T-cell (primary cell): ENCODE measurements at places on chromosomes 2 and 18. TPM values are rescaled to one million over a fixed set of nuclear protein-coding genes. Genes with fewer than 3 reads are reported as not detected.

CROCC2 gene
- total RNA-seq, result not detected

GPR17 gene
- not detected for total RNA-seq

SRD5A2 gene
- not detected for total RNA-seq

TMEM150A gene
- 16.4 TPM for total RNA-seq

PDCD1 gene
- 6.3 TPM for total RNA-seq

DNA sequence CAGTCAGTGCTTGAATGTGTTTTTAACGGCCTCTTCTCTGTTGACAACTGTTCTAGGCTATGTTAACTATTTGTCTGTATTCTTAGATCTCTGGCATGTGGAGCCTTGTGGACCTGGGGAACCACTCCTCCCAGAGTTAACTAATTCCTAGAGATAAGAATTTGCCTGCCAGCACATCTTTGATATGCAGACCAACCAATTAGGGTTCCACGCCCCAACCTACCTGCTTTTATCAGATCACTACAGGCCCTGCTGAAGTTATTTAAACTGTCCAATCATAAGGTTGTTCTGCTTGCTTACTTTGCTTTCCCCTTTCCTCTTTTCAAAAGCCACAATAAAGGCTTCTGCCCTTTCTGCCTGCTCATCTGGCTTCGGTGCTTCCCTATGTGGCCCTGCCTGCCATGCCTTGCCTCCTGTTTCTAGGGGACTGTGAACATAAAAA, 8.5 kb upstream of the CYBRD1 start:
- no peak for DNase-seq
- H3K4me1 ChIP-seq, result no peaks in the 10 kb centered on the region
- H3K36me3 ChIP-seq, result no peaks in the 10 kb centered on the region
- H3K27ac ChIP-seq, result no peak overlapping the region
- no peaks in the 10 kb centered on the region for H3K27me3 ChIP-seq

GRCh38 chr2:160405077-160405867, 88.3 kb downstream of the RBMS1 start:
- DNase-seq, result no peak
- H3K4me1 ChIP-seq, result peaks cover 63% of the 10 kb centered on the region
- H3K36me3 ChIP-seq, result no peaks in the 10 kb centered on the region

DNA sequence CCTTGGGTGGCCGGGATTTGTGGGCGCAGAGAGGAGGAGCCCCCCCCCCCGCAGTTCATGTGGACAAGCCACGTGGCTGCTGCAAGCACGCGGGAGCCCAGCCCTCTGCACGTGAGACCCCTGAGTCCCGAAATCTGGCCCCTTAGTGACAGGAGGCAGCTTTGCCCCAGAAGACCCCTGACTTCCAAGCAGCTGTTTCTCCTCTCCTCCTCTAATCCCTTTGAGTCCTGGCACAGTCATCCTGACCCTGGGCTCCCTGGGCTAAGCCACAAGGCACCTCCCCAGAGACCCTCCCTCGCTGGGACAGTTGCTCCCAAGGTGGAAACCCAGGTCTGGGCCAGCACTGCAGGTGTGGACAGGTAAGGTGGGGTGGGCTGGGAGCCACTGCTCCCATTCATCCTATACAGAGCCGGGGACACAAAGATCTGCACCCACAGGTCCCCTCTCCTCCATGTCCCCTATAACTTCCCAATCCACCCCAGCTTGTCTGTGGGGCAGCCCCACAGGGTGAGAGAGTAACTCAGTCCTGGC, 923 bp downstream of the TEKT4 start:
- no peak overlapping the region for H3K4me3 ChIP-seq
- peaks cover 41% of the 10 kb centered on the region for H3K27me3 ChIP-seq
- H3K36me3 ChIP-seq, result no peaks in the 10 kb centered on the region
- no peaks in the 10 kb centered on the region for H3K4me1 ChIP-seq
- H3K27ac ChIP-seq, result no peak overlapping the region

GRCh38 chr2:112644155-112644932, 1.4 kb upstream of the SLC20A1 start:
- peak overlapping the region; percentile 75 for H3K27ac ChIP-seq
- no peaks in the 10 kb centered on the region for H3K36me3 ChIP-seq
- peak overlapping the region; percentile 75 for H3K4me3 ChIP-seq
- H3K4me1 ChIP-seq, result peaks cover 25% of the 10 kb centered on the region

- no peak overlapping the region for H3K4me3 ChIP-seq
- no peaks in the 10 kb centered on the region for H3K27me3 ChIP-seq
- H3K27ac ChIP-seq, result no peak overlapping the region
- no peaks in the 10 kb centered on the region for H3K36me3 ChIP-seq
- no peak for DNase-seq
Observed at GRCh38 chr2:138718405-138718804, 61.8 kb downstream of the NXPH2 start.

GRCh38 chr2:206518997-206519396, 75.7 kb downstream of the ADAM23 start:
- peaks cover 2% of the 10 kb centered on the region for H3K4me1 ChIP-seq
- H3K27me3 ChIP-seq, result no peaks in the 10 kb centered on the region
- no peak for DNase-seq
- H3K36me3 ChIP-seq, result no peaks in the 10 kb centered on the region
- H3K27ac ChIP-seq, result no peak overlapping the region

DNA sequence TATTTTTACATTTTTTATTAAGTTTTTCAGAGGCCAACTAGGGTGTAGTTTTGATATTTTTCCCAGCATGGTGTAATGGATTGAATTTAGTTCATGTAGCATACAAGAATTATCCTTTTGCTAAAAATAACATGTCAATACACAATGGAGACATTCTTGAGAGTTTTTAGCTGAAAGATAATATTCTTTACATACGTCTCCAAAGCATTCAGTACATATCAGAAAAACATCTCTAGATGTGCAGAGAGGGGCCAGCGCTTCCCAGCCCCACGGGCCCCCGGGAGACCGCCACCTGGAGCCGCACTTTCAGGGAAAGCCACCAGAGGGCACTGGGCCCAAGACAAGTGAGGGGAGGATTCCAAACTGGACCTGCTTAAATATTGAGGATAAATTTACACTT, 499.4 kb downstream of the GALR1 start:
- DNase-seq, result no peak
- H3K27me3 ChIP-seq, result no peaks in the 10 kb centered on the region
- H3K4me3 ChIP-seq, result no peak overlapping the region
- H3K27ac ChIP-seq, result no peak overlapping the region
- H3K36me3 ChIP-seq, result no peaks in the 10 kb centered on the region
- H3K4me1 ChIP-seq, result no peaks in the 10 kb centered on the region

GRCh38 chr2:95044601-95045000, 19.1 kb downstream of the MAL start:
- H3K27me3 ChIP-seq, result peaks cover 7% of the 10 kb centered on the region
- peaks cover 44% of the 10 kb centered on the region for H3K4me1 ChIP-seq
- no peak overlapping the region for H3K27ac ChIP-seq
- no peak for DNase-seq

DNA sequence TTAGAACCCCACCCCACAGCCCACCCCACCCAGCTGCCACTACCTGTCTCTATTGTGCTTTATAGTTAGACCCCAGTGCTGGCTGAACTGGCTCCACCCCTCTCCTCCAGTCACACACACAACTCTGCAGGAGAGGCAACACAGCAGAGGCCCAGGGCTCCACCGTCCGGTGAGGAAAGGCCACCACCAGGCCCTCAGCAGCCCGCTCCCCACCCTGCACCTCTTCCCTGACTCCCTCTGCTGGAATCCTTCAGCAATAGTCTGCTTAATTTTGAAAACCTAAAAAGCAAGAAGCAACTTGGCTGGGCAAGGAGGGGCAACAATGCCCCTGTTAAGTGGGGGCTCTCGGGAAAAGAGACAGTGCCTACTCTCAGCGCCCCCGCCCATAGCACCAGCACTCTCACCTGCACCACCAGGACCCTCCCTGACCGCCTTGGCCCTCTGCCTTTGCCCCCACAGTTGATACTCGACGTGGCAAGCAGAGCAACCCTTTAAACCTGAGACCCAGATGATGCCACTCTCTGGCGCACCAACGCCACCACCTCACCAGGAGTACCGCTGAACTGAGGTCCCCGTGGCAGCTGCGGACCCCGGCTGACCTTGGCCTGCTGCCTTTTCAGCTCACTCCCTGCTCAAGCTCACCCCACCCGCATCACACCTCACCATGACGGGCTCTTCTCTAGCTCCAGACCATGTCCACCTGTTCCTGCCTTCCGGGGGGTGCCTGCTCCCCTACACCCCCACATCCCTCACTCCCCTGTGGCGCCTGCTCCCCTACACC, 45.7 kb downstream of the NDUFA10 start:
- no peak overlapping the region for H3K4me3 ChIP-seq
- no peak for DNase-seq
- no peaks in the 10 kb centered on the region for H3K4me1 ChIP-seq

DNA sequence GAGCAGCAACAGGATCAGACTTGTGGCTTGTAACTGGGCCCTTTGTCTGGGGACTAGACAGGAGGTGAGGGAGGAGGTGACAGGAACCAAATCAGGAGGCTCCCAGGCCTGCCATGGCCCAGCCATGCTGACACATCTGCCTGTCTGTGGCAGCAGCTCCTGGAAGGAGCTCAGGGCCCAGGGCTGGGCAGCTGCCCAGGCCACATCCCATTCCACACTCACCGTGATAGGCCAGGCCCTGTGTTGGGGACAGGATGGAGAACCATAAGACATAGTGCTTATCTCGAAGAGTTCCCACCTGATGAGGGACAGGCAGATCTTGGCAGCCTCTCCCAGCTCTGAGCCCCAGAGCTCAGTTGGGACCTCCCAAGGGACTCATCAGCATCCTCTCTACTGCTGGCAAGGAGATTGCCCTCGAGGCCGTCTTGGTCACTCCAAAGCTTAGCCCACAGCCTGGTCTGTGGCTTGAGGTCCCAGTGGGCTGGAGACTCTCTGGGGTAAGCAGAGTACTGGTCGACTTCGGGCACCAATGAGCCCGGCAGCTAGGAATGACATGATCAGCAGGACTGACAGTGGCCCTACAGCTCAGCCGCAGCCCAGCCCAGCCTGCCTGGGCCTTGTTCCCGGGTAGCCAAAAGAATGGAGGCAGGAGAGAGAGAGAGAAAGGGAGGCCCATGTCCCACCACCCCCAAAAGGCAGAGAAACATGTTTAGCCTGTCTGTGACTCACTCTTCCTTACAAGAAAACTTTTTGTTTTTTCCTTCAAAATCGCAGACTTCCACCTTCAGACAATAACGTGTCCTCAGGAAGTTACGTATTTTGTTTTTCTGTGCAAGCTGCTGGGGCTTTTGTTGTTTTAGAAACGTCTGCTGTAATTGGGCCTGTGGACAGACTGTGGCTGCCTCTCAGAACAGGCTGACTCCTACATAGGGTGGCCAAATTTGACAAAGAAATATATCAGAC, 82.1 kb downstream of the HS1BP3 start:
- no peak overlapping the region for H3K27ac ChIP-seq
- H3K27me3 ChIP-seq, result peaks cover 23% of the 10 kb centered on the region
- no peaks in the 10 kb centered on the region for H3K36me3 ChIP-seq
- H3K4me3 ChIP-seq, result no peak overlapping the region

- H3K4me3 ChIP-seq, result no peak overlapping the region
- DNase-seq, result no peak
- H3K27ac ChIP-seq, result no peak overlapping the region
Observed at GRCh38 chr18:49051311-49051967, 100.7 kb upstream of the SMAD7 start.

DNA sequence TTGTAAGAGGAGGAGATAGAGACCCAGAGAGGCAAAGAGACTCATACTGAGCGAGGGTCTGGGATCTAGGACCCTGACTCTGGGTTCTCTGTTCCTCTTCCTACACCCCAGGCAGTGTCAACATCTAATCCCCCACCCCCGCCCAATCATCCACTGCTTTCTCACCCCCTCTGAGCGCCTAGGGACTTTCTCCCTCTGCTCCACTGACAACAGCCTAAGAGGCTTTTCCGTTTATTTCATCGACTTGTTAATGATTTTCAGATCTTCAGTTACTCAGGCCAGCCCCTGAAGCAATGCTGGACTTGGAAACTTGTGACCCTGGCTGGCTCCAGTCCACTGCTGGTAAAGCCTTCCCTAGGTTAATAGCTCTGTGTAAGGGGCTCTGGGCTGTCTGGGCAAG, 65.1 kb downstream of the TFCP2L1 start:
- H3K27me3 ChIP-seq, result no peaks in the 10 kb centered on the region
- H3K36me3 ChIP-seq, result no peaks in the 10 kb centered on the region
- H3K4me1 ChIP-seq, result no peaks in the 10 kb centered on the region
- no peak overlapping the region for H3K4me3 ChIP-seq

DNA sequence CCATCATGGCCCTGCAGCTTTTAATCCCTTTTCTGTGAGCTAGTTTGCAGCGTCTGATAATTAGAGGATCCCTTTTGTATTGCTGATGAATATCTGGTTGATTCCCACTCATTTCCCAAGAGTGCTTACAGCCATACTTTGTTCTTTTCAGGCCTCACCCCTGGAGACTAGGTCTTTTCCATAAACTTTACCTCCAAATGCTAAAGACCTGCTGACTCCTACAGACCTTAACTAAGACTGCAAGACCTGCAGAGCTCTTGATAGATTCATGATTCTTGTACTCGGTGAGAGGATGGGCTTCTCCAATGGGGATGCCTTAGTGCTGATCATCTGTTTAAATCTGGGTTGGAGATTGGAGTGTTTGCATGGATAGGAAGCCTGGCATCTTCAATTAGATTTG, 33.1 kb upstream of the DYNAP start:
- no peak overlapping the region for H3K27ac ChIP-seq
- H3K36me3 ChIP-seq, result no peaks in the 10 kb centered on the region
- DNase-seq, result no peak
- H3K27me3 ChIP-seq, result no peaks in the 10 kb centered on the region

- no peaks in the 10 kb centered on the region for H3K4me1 ChIP-seq
- H3K27ac ChIP-seq, result no peak overlapping the region
- no peak overlapping the region for H3K4me3 ChIP-seq
- H3K36me3 ChIP-seq, result no peaks in the 10 kb centered on the region
Observed at GRCh38 chr2:100895934-100896685, 76.2 kb downstream of the NPAS2 start.

- no peak overlapping the region for H3K27ac ChIP-seq
- H3K4me3 ChIP-seq, result no peak overlapping the region
- H3K4me1 ChIP-seq, result no peaks in the 10 kb centered on the region
Observed at GRCh38 chr2:40690036-40690435, 238.1 kb upstream of the SLC8A1 start.

GRCh38 chr2:147698166-147698565, 146.7 kb upstream of the ACVR2A start:
- H3K4me1 ChIP-seq, result no peaks in the 10 kb centered on the region
- H3K27ac ChIP-seq, result no peak overlapping the region
- no peaks in the 10 kb centered on the region for H3K36me3 ChIP-seq

- H3K4me1 ChIP-seq, result no peaks in the 10 kb centered on the region
- no peak for DNase-seq
- no peaks in the 10 kb centered on the region for H3K36me3 ChIP-seq
- H3K27me3 ChIP-seq, result no peaks in the 10 kb centered on the region
- no peak overlapping the region for H3K4me3 ChIP-seq
Observed at GRCh38 chr18:32847691-32848090, 74.9 kb upstream of the KLHL14 start.
